ENCODE measurements at places on chromosomes 2 and 18. TPM values are rescaled to one million over a fixed set of nuclear protein-coding genes. Genes with fewer than 3 reads are reported as not detected.

Gene ST8SIA5
- total RNA-seq = not detected

Gene SLC4A5
- under 0.01 TPM for total RNA-seq

Gene DUSP19
- total RNA-seq = 1.1 TPM

Gene MARCO
- 0.07 TPM for total RNA-seq

Gene KIAA2012
- total RNA-seq = not detected

Gene TEX44
- total RNA-seq = not detected

Gene DPP10
- not detected for total RNA-seq

Gene HOXD13
- not detected for total RNA-seq

Gene GREB1L
- total RNA-seq = 1.6 TPM

Gene SLC4A3
- total RNA-seq = 6.9 TPM

Gene YWHAQ
- 197 TPM for total RNA-seq

Gene GALNT5
- 30.1 TPM for total RNA-seq

Gene M1AP
- 2.8 TPM for total RNA-seq

Gene NEMP2
- total RNA-seq = 2.4 TPM

Gene LBX2
- total RNA-seq = 1.00 TPM

Gene OSGEPL1
- total RNA-seq = 7.5 TPM

Gene RPL37A
- total RNA-seq = 1,679 TPM

Gene TACR1
- not detected for total RNA-seq

Gene MAPRE3
- total RNA-seq = 9.8 TPM

Gene TGFBRAP1
- 27.2 TPM for total RNA-seq

Gene UGT1A5
- total RNA-seq = not detected

Gene CPLX4
- not detected for total RNA-seq

Gene PKDCC
- 0.34 TPM for total RNA-seq

Gene CHRND
- total RNA-seq = not detected

Gene TYMS
- 6.8 TPM for total RNA-seq

Gene RGPD4
- total RNA-seq = not detected

Gene SRD5A2
- 0.07 TPM for total RNA-seq

Gene CFAP65
- not detected for total RNA-seq

Gene OR6B2
- not detected for total RNA-seq

Gene ALPI
- total RNA-seq = not detected

Gene RTP5
- not detected for total RNA-seq

Gene MRPL44
- 35.9 TPM for total RNA-seq

Gene LRATD1
- total RNA-seq = 27.0 TPM

Gene RUFY4
- not detected for total RNA-seq

Gene C2orf78
- total RNA-seq = not detected

Gene OTOS
- not detected for total RNA-seq

Gene ANKRD36B
- total RNA-seq = 23.4 TPM

Gene FER1L5
- under 0.01 TPM for total RNA-seq
